ENCODE measurements at places on chromosomes 2 and 18. TPM values are rescaled to one million over a fixed set of nuclear protein-coding genes. Genes with fewer than 3 reads are reported as not detected.

Gene TMEM198
- total RNA-seq = 1.1 TPM

DNA sequence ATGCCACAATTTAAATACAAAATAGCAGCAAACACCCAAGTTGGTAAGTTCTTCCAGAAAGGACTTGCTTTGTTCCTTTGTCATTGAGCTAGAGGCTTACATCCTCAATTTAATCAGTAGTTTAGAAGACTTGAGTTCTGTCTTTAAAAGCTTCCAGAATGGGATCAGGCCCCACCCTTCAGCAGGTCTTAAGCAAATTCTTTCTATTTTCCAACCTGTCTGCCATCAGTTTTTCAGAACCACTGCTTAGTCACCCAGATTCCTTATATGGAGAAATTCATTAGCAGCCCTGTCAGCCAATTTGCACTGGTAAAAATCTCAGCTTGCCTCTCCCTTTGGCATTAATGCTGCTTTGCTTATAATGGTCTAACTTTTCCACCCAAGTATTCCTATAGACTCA lies 263.6 kb upstream of the HNMT start:
- H3K27me3 ChIP-seq = no peaks in the 10 kb centered on the region
- no peaks in the 10 kb centered on the region for H3K36me3 ChIP-seq
- H3K27ac ChIP-seq = no peak overlapping the region
- no peak for DNase-seq

DNA sequence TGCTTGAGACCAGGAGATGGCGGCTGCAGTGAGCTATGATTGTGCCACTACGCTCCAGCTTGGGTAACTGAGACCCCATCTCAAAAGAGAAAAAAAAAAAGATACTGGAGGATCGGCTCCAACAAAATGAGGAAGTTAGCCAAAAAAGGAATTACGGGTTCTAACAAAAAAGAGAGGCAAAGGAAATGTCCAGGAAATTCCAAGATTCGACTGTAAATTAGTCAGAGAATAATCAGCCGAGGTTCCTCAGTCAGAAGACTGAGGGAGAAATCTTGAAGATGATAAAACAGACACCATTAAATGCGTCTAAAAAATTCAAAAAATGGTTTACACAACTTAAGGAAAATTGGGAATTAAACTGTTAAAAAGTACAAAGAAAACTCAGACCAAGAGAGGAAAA lies 89.5 kb downstream of the AAK1 start:
- no peaks in the 10 kb centered on the region for H3K27me3 ChIP-seq
- H3K4me1 ChIP-seq = peaks cover 6% of the 10 kb centered on the region
- H3K4me3 ChIP-seq = no peak overlapping the region
- peaks cover 2% of the 10 kb centered on the region for H3K36me3 ChIP-seq

DNA sequence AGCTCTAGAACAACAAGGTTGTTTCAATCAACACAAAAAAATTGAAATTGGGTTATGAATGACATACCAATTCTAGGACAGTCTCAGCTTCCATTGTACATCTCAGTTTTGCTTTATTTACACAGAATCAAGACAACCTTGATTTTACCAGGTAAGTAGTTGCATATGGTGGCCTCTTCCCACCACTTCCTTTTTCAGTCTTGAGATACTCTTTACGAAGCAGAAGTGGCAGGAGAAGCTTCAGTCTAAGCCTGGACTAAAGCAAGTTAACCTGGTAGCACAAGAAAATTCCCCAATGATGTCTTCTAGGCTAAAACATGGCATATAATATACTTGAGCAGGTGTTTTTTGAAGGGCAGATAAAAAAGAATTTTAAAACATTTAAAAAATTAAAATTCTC lies 10.7 kb upstream of the FAM136A start:
- no peaks in the 10 kb centered on the region for H3K27me3 ChIP-seq
- H3K4me1 ChIP-seq = no peaks in the 10 kb centered on the region
- no peak overlapping the region for H3K4me3 ChIP-seq
- no peaks in the 10 kb centered on the region for H3K36me3 ChIP-seq
- H3K27ac ChIP-seq = no peak overlapping the region

GRCh38 chr2:222054813-222055212 lies 244.0 kb downstream of the PAX3 start:
- H3K4me3 ChIP-seq = no peak overlapping the region
- H3K36me3 ChIP-seq = no peaks in the 10 kb centered on the region
- H3K27ac ChIP-seq = no peak overlapping the region
- H3K4me1 ChIP-seq = no peaks in the 10 kb centered on the region
- peaks cover 4% of the 10 kb centered on the region for H3K27me3 ChIP-seq
- DNase-seq = no peak

DNA sequence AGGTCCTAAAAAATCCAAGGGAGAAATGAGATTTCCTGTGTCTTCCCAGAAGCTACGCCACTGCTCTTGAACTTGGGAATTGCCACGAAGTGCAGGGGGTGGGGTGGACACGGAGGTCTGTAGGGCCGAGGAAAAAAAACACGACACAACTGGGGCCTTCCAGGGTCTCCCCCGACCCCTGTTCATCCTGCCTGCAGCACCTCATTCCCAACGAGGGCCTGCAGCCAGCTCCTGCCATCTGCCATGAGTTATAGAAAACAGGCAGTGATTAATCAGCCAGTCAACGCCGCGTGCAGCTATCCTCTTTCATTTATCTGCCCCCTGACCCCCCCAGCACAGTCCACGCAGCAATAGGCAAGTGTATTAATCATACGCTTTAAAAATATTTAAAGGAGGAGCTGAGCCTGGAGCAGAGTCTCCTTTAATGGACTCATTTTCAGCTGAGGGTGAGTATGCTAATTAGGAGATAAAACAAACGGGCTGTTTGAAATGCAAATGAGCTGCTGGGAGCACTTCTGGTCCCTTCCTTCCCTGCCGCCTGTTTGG lies 209.9 kb downstream of the TFCP2L1 start:
- H3K36me3 ChIP-seq = no peaks in the 10 kb centered on the region
- peak; percentile 5 for DNase-seq
- H3K27ac ChIP-seq = no peak overlapping the region
- H3K4me3 ChIP-seq = no peak overlapping the region
- no peaks in the 10 kb centered on the region for H3K4me1 ChIP-seq

Gene MRO
- not detected for total RNA-seq

Gene IKZF2
- total RNA-seq = 145 TPM

Gene HOXD13
- not detected for total RNA-seq

GRCh38 chr2:225464346-225465025 lies 65.0 kb downstream of the NYAP2 start:
- DNase-seq = no peak
- H3K36me3 ChIP-seq = no peaks in the 10 kb centered on the region
- H3K4me3 ChIP-seq = no peak overlapping the region
- no peaks in the 10 kb centered on the region for H3K4me1 ChIP-seq
- no peak overlapping the region for H3K27ac ChIP-seq
- no peaks in the 10 kb centered on the region for H3K27me3 ChIP-seq

- H3K4me1 ChIP-seq = peaks cover 5% of the 10 kb centered on the region
- no peak for DNase-seq
- H3K36me3 ChIP-seq = no peaks in the 10 kb centered on the region
- no peaks in the 10 kb centered on the region for H3K27me3 ChIP-seq
- H3K4me3 ChIP-seq = no peak overlapping the region
Observed at GRCh38 chr18:13555192-13555591, 171.2 kb downstream of the FAM210A start.

- H3K27me3 ChIP-seq = no peaks in the 10 kb centered on the region
- H3K4me1 ChIP-seq = no peaks in the 10 kb centered on the region
- no peaks in the 10 kb centered on the region for H3K36me3 ChIP-seq
- H3K4me3 ChIP-seq = no peak overlapping the region
- no peak for DNase-seq
- H3K27ac ChIP-seq = no peak overlapping the region
Observed at GRCh38 chr2:44429034-44429433, 67.3 kb downstream of the CAMKMT start.

DNA sequence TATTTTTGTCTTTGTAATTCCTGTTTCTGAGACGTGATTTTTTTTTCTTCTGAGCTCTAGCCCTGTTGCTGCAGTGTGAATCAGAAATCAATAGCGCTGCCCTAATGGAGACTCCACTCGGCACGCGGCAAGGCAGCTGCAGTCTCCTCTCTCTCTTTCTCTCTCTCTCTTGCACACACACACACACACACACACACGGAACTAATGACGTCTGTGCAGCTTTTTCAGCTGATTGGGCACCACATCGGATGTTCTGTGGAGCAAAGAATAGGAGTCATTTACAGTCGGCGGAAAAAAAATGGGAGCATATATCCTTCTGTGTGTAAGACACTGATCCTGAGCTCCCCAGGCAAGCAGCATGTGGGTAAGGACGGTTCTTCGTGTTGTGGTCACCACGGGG lies 2.0 kb upstream of the MYT1L start:
- H3K27me3 ChIP-seq = no peaks in the 10 kb centered on the region
- H3K27ac ChIP-seq = no peak overlapping the region
- H3K4me3 ChIP-seq = no peak overlapping the region
- DNase-seq = no peak

DNA sequence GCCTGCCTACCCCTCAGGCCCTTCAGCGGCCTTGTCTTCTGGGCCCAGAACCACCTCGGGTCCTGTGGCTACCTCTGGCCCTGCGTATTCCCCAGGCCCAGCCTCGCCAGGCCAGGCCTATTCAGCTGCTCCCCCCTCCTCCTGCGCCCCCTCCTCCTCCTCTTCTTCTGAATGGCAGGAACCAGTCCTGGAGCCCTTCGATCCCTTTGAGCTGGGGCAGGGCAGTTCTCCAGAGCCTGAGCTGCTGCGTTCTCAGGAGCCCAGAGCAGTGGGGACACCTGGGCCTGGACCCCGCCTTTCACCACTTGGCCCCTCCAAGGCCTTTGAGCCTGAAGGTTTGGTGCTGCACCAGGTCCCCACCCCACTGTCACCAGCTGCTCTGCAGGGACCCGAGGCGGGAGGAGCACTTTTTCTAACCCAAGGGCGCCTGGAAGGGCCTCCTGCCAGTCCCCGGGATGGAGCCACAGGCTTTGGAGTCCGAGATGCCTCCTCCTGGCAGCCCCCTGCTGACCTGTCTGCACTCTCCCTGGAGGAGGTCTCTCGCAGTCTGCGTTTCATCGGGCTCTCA lies 14.7 kb downstream of the GAREM2 start:
- H3K4me3 ChIP-seq = no peak overlapping the region
- DNase-seq = no peak
- H3K27ac ChIP-seq = no peak overlapping the region
- peaks cover 9% of the 10 kb centered on the region for H3K36me3 ChIP-seq
- no peaks in the 10 kb centered on the region for H3K4me1 ChIP-seq

DNA sequence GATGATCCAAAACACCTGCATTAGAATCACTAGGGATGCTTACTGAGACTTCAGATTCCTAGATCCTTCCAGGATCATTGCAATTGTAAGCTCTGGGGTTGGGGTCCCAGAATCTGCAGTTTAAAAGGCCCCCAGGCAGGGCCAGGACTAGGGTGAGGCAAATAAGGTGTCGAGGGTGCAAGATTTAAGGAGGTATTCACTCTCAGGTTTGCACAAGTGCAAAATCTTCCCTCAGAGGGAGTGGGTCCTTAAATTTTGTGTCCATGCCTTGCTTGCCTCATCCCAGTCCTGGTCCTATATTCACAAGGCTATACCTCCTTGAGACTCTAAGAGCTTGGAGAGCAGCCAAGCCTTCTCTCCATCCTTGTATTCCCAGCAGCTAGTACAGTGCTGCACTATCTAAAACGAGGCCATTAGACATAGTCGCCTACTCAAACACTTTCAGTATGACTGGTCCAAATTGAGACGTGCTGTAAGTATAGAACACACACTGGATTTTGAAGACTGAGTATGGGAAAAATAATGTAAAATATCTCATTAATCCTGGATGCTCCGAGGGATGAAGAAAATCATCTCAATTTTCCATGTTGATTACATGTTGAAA lies 31.6 kb upstream of the MREG start:
- H3K27ac ChIP-seq = peak overlapping the region; percentile 1
- no peak overlapping the region for H3K4me3 ChIP-seq
- DNase-seq = no peak
- peaks cover 10% of the 10 kb centered on the region for H3K4me1 ChIP-seq
- H3K27me3 ChIP-seq = no peaks in the 10 kb centered on the region

- H3K4me3 ChIP-seq = no peak overlapping the region
- H3K27ac ChIP-seq = no peak overlapping the region
- DNase-seq = no peak
Observed at GRCh38 chr2:8144785-8145184, 537.1 kb upstream of the ID2 start.

Gene DIPK1C
- total RNA-seq = not detected

Gene SLC8A1
- 0.21 TPM for total RNA-seq

Gene ZNF2
- total RNA-seq = 3.5 TPM

- H3K36me3 ChIP-seq = no peaks in the 10 kb centered on the region
- H3K27me3 ChIP-seq = no peaks in the 10 kb centered on the region
- no peak overlapping the region for H3K4me3 ChIP-seq
Observed at GRCh38 chr2:183919926-183920325, 678.4 kb upstream of the ZNF804A start.

- no peak overlapping the region for H3K4me3 ChIP-seq
- H3K27me3 ChIP-seq = no peaks in the 10 kb centered on the region
- no peaks in the 10 kb centered on the region for H3K4me1 ChIP-seq
- no peaks in the 10 kb centered on the region for H3K36me3 ChIP-seq
- DNase-seq = no peak
- H3K27ac ChIP-seq = no peak overlapping the region
Observed at GRCh38 chr2:173630425-173631126, 275.9 kb downstream of the CDCA7 start.

GRCh38 chr2:236008857-236009256 lies 159.3 kb downstream of the GBX2 start:
- no peak overlapping the region for H3K27ac ChIP-seq
- no peak overlapping the region for H3K4me3 ChIP-seq
- H3K4me1 ChIP-seq = no peaks in the 10 kb centered on the region
- no peaks in the 10 kb centered on the region for H3K27me3 ChIP-seq
- no peaks in the 10 kb centered on the region for H3K36me3 ChIP-seq

Gene BMPR2
- total RNA-seq = 15.7 TPM

DNA sequence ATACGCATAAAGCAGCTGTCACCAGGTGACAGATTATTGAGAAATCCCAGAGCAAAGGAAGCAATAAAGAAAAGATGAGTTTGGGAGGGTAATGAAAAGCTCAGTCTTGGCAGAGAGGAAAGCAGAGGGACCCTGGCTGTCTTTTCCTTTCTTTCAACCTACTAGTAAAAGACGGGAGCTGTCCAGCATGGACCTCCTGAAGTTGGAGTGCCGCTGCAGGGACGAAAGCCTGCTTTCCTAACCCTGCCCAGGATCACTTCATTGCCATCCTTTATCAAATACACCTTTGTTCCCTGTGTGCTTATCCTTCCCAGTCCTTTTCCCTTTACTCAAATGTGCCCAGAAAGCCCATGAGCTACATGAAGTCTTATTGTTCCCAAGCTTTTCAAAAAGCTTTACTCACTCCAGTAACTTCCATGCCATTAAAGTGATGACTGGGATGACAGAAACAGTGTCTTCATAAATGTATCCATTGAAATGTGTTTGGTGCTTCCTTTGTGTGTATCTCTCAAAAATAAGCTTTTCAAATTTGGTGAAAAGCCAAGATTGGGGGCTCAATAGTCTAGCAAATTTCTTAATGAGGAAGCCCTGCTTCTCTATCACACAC lies 3.7 kb upstream of the SPR start:
- no peaks in the 10 kb centered on the region for H3K4me1 ChIP-seq
- H3K27ac ChIP-seq = no peak overlapping the region

Gene YES1
- 6.5 TPM for total RNA-seq

GRCh38 chr2:3604991-3605961 lies 10.4 kb downstream of the COLEC11 start:
- no peaks in the 10 kb centered on the region for H3K27me3 ChIP-seq
- H3K4me1 ChIP-seq = peaks cover 7% of the 10 kb centered on the region
- no peaks in the 10 kb centered on the region for H3K36me3 ChIP-seq
- H3K4me3 ChIP-seq = no peak overlapping the region
- H3K27ac ChIP-seq = no peak overlapping the region

Measured in GM12878 (cell line).